Hair follicle dermal papilla cell (primary cell): ENCODE measurements at places on chromosomes 13 and 19. TPM values are rescaled to one million over a fixed set of nuclear protein-coding genes. Genes with fewer than 3 reads are reported as not detected.

GTF2F2 gene
- total RNA-seq: 20.9 and 21.9 TPM in 2 replicates

OR10H1 gene
- not detected in 2 replicates for total RNA-seq

NAPA gene
- total RNA-seq: 81.9 and 117 TPM in 2 replicates

CYP4F8 gene
- not detected in 2 replicates for total RNA-seq

CACNA1A gene
- 19.3 and 23.5 TPM in 2 replicates for total RNA-seq

KLK6 gene
- 0.61 TPM in 1 of 2 replicates, not detected in the other for total RNA-seq

IZUMO2 gene
- total RNA-seq: not detected in 2 replicates

ZNF723 gene
- total RNA-seq: not detected in 2 replicates
